ENCODE measurements at places on chromosomes 3 and 15.

DNA sequence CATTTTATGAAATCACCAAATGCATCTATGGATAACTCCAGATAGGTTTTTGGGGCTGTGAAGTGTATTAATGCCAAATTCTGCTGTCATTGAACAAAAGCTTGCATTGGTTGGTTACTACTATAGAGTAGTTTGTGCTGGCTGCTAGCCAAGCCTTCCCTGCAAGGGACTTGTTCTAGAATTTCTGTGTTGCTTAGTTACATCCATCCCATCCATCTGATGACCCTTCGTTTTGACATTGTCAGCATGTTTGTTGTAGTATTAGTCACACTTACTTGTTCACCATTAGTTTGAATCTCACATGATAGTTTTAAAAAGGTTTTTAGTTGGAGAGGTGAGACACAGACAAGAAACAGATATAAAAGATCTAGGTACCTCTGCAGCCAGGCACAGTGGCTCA, 7.0 kb upstream of the NIPA2 start:
- peak; percentile 1 for DNase-seq

GRCh38 chr3:60781935-60782334, 469.3 kb downstream of the FHIT start:
- DNase-seq, result no peak

GRCh38 chr15:42359249-42359648, at the start of gene CAPN3:
CAPN3 (plus strand) TSS chr15:42359501; CDS start chr15:42359806, 305 bp downstream.
- DNase-seq, result no peak

DNA sequence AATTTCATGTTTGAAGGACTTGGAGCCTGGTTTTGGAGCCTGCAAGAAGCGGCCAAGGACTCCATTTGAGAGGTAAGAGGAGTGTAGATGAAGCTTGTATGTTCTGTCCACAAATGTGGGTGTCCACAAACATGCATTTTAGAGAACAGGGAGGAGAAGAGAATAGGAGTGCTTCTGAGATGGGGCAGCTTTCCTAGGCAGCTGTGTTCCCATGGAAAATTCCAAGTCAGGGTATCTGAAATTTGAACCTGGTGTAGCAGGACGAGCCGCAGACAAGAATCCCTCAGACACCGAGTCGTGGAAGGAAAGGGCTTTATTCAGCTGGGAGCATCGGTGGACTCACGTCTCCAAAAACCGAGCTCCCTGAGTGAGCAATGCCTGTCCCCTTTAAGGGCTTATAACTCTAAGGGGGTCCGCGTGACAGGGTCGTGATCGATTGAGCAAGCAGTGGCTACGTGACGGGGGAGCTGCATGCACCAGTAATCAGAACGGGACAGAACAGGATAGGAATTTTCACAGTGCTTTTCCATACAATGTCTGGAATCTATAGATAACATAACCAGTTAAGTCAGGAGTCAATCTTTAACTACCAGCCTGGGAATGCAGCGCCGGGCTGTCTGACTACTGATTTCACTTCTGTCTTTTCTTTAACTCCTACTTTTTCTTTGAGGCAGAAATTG, 71.4 kb upstream of the WDR72 start:
- no peak for DNase-seq

- no peak for DNase-seq
These were observed 27.6 kb downstream of the PRR23E start for GRCh38 chr3:127220497-127220896.

DNA sequence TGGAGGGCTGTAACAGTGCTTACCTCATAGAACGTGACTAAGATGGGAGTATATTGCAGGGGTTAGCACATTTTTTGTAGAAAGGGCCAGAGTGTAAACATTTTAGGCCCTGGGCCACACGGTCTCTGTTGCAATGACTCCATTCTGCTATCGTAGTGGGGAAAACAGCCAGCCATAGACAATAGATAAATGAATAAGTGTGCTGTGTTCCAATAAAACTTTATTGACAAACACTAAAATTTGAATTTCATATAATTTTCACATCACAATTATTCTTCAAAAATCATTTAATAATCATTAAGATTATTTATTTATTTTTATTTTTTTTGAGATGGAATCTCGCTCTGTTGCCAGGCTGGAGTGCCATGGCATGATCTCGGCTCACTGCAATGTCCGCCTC, 478.6 kb downstream of the SHQ1 start:
- no peak for DNase-seq

DNA sequence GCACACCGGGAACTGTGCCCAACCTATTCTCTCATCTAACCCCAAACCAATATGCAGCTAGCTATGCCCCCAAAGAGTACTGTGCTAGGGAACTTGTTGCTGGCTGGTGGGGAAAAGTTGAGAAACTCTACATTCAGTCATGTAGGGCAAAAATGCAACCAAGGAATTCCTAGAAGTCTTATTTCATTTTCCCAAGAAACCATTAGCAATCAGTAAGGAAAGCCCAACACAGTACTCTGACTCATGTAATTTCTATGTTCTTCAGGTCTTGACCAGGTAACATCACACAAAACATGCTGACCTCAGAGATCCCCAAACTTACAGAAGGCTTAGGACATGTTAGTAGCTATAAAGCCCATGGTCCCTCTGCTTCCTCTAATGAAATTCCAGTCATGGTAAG, 52.1 kb downstream of the TASOR start:
- no peak for DNase-seq

- no peak for DNase-seq
These were observed 2.5 kb upstream of the INAFM2 start for GRCh38 chr15:40320931-40321371.

GRCh38 chr3:46932455-46933225, 43.9 kb downstream of the CCDC12 start:
- no peak for DNase-seq

DNA sequence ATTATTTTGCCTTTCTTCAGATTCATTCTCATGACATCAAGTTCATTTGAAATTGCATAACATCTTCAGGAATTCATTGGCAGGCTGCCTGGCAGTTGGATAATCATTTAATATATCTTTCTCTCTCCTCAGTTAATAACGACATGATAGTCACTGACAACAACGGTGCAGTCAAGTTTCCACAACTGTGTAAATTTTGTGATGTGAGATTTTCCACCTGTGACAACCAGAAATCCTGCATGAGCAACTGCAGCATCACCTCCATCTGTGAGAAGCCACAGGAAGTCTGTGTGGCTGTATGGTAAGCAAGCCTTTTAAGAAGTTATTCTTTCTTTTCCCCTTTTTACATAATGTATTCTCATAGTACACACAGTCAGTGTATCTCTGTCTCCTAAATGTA, 38.2 kb downstream of the TGFBR2 start:
- no peak for DNase-seq

DNA sequence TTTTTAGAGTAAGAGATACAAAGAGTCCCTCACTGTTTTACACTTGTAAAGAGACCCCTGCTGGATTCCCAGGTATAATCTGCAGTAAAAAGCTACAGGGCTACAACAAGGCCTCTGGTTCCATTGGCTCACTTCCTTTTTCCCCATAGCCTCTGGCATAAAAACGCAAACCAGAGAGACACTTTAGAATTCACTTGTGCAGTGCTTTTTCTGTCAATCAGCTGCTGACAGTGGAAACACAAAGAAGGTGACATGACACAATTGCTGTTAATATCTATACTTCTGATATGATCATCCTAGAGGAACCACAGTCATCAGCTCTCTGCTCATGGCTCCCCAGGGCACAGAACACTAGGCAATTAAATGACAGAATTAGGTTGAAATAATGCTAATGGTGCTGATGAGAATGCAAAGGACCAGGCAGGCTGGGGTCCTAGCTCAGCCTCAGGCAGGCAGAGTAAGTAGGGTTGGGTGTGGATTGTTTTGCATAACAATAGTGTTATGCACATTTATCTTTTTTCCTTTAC, 667.9 kb upstream of the CFAP20DC start:
- no peak for DNase-seq

DNA sequence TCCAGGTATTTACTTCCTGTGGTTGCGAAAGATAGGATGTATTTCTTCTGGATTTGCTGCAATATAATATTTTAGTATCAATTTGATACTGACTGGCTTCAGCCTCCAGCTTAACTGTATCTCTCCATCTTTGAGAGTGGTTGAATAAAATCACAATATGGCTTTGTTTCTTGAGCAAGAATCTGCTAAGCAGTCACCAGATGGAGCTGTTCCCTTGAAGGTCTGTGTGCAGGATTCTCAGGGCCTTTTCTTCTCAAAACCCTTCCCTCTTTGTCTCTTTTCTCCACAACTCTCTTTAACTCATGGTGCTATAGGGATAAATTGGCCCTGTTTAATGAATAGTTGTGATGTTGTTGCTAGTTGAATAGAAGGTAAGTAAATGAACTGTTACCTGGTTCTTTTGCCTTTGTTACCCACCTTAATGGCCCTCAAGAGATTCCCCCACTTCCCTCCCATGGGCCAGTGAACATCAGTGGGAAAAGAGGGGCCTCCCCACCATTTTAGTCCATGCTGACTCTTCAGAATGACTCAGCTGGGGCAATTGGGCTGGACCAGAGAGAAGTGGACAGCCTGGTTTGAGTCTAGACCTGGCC, 34.8 kb upstream of the RAB6B start:
- no peak for DNase-seq

DNA sequence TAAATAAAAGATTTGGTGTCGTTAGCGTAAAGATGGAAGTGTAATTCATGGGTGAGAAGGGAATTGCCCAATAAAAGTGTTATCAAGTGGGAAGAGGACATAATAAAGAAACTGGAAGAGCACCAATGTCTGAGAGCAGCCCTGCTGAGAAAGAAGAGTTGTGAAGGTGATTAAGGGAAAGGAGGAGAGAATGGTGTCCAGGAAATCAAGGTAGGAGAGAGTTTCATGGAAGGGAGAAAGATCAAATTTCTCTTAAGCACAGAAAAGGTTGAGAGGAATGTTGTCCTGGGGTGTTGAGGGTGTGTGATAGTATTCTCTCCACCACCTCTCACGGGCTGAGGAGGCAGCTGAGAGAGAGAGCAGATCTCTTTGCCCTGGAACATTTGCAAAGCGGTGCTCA, 339.7 kb downstream of the SATB1 start:
- DNase-seq, result no peak

DNA sequence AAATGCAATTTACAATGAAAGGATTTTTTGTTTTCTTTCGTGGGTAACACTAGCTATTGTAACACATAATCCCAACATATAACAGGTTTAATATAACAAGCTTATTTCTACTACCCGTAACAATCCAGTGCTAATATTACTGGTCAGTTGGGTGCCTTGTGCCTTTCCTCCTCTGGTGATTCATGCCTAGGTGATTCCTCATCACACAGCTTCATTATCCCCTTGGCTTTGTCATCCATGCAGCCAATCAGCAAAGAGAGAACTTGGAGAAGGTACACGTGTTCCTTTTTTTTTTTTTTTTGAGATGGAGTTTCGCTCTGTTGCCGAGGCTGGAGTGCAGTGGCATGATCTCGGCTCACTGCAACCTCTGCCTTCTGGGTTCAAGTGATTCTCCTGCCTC, 30.7 kb downstream of the CHST14 start:
- DNase-seq, result no peak

DNA sequence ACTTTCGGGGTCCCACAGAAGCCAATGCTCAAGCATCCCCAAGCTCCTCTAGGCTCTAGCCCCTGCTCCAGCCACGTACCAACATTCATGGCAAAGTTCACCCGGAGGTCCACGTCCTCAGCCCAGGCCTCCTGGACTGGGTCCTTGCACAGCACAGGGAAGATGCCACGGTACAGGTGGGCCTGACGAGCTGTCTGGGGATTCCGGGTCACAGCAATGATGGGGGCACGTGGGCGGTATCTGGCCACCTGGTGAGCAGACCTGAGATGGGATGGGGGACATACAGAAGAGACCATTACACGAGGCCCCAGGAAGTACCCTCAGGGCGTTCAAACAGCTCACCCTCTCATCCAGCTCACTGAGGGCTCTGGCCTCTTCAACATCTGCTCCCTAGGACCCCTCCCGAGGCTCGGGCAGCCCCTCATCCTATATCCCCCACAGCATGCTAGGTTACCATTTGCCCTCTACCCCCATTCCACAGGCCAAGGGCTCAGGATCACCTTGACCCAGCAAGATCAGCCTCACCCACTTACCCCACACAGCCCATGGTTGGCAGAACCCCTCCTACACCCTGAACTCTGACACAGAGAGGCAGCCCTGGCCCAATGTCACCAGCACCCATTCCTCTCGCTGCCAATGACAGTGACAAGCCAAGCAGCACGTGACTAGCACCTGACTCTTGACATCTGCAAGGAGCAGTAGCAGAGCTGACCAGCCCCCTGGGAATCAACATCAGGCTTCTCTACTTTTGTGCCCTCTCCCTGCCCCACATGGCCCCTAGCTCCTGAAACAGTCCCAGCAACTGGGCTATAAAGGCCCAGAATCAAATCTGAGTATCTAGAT, 3.0 kb upstream of the GRAMD2A start:
- no peak for DNase-seq

DNA sequence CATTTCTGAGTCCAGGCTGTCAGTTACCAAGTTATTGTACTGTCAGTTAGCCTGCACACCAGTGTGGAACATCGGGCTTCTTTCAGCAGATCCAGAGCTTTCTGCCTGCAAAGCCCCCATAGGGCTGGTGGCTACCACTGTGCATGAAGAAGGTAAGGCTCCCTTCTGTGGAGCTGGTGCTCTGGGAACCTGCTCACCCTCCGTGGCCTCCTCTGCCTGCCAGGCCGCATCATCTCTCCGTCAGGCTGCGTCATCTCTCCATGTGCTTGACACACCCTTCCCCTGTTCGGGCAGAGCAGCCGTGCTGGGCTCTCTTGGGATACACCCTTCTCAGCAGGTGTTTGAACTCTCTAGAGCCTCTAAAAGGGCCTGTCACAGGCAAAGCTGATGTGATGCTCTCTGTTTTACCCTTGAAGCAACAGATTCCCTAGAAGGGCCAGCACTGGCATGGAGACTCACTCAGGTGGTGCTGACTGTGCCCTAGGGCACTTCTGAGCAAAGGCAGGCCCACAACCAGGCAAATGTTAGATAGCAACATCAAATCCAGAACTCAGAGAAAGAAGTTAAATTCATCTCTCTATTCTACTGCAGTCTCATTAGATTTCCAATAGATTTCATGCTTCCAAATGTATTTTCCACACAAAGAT, 261.1 kb downstream of the EPHB1 start:
- DNase-seq, result peak; percentile 31

DNA sequence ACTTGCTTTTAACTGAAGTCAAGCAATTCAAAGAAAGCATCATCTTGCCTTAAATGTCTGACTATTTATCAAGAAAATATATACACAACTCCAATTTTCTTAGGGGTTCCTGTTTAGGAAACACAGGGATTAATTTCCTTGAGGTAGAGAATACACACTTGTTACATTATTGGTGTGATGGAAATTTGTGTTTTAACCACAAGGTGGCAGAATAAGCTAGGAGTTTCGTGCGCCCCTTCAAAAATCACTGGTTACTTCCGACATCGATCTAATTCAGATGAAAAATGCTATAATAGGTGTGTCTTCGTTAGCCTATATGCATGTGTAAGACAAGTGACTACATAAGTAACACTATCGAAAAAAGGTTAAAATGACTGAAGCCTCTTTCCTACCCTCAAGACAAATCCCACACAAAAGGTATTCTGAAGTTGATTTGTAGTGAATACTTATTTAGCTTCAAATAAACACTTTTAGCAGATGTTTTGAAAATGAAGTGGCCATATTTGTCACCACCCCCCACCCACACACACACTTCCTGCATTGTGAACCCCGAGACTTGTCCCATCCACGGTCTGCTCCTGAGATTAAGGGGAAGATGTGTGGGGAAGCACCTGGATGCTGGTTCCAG, 246.5 kb downstream of the ROBO1 start:
- DNase-seq, result no peak

- DNase-seq, result no peak
These were observed 56.9 kb downstream of the ABTB1 start for GRCh38 chr3:127729556-127730056.
